ENCODE measurements at places on chromosomes 12 and 14.
A peak's percentile ranks its signal among the peaks of the same experiment; 100 is the strongest.

GRCh38 chr14:33951183-33951840, 438 bp upstream of the EGLN3 start:
- DNase-seq = no peak

- DNase-seq = no peak
Measured at GRCh38 chr14:80988192-80988591, 32.8 kb downstream of the TSHR start.

DNA sequence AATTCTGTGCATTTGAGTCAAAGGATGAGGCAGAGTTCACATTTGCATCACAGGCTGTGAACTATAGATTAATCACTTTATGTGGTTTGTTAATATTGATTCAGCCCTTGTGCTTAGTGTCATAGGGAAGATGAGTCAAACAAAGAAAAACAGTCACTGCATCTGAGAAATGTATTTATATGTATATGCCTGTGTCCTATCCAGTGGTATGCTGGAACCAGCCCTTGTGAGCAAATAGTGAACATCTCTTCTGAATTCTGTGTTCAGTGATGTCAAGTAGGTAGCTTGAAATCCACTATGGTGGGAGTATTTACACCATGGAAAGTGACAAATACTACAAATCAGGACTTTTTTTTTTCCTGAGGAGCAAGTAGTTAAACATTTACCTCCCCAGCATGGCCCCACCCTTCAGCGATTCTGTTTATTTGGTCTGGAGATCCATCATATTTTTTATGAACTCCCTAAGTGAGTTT, 128.5 kb downstream of the HMGA2 start:
- no peak for DNase-seq

GRCh38 chr12:45259675-45260074, 43.8 kb downstream of the ANO6 start:
- no peak for DNase-seq

GRCh38 chr14:83548061-83548839, 1981.7 kb upstream of the FLRT2 start:
- DNase-seq = no peak

DNA sequence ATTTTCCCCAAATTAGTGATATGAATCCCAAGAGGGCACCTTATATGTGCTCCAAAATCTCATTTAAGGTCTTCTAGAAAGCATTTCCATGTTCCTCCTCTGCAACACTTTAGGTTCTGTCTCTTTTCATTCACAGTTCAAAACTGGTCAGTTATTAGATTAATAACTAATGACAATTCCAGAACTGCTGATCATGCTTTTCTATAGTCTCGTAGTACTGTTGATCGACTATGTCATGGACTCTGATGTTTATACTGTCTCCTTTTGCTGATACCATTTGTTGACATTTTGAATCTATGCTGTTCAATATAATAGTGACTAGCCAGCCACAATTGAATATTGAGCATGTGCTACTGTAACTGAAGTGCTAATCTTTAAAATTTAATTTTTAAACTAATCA, 728.3 kb downstream of the LRFN5 start:
- DNase-seq = no peak

DNA sequence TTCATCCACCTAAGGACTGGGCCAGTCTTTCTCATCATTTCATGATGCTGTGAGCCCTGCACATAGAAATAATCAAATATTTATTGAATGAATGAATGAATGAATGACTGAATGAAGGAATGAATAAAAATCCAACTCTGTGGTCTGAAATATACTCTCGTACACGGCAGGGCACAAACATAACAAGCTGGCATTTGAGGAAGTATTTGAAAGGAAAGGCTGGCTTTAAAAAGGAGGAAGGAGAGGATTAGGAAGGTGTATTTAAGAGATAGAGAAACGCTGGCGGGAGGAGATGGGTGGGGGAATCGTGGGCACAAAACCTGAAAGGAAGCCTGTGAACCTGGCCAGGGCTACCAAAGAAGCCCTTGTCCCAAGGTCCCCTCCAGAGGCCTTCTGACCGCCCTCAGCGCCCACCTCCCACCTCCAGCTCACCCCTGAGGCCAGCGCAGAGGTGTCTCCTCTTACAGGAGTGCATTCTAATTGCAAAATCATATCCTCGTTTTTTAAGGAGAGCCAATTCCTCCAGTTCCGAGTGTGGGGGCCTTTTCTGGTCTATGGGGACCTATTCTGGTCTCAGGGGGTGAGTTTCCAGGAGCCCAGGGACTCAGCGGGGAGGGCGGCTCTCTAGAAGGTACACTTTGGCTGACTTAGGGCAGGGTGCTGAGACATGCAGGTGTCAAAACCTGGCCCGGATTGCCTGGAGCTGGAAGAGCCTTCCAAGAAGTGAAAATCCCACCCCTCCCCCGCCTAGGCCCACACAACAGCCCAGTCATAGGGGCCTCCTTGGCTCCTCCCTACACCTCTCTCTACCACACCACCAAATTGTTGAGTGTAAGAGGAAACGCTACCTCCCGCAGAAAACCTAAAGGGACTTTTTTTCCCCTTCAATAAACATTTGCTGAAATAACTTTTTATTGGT, 8.7 kb upstream of the JDP2 start:
- no peak for DNase-seq

- DNase-seq = no peak
Measured at GRCh38 chr14:91400696-91401095, 16.9 kb downstream of the CCDC88C start.

- DNase-seq = no peak
Measured at GRCh38 chr12:108289350-108290161, 49.6 kb downstream of the CMKLR1 start.

DNA sequence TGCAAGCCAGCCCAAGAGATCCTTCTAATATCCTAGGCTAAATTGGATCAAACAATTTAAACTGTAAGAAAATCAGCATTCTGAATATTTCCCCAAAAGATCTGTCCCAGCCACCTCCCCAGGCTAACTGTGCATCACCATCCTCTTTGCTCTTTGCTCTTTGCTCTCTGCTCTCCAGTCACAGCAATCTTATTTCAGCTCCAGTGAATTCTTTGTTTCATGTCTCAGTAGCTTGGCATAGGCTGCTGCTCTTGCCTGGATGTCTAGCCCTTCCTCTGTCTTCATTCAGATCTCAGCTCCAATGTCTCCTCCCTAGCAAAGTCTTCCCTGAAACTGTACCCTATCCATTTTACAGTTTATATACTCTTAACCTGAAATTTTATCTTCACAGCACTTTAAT, 399.8 kb upstream of the USP15 start:
- no peak for DNase-seq

GRCh38 chr14:47392326-47392725, 283.1 kb downstream of the MDGA2 start:
- no peak for DNase-seq

- no peak for DNase-seq
Measured at GRCh38 chr12:91219919-91220318, 37.3 kb upstream of the DCN start.

DNA sequence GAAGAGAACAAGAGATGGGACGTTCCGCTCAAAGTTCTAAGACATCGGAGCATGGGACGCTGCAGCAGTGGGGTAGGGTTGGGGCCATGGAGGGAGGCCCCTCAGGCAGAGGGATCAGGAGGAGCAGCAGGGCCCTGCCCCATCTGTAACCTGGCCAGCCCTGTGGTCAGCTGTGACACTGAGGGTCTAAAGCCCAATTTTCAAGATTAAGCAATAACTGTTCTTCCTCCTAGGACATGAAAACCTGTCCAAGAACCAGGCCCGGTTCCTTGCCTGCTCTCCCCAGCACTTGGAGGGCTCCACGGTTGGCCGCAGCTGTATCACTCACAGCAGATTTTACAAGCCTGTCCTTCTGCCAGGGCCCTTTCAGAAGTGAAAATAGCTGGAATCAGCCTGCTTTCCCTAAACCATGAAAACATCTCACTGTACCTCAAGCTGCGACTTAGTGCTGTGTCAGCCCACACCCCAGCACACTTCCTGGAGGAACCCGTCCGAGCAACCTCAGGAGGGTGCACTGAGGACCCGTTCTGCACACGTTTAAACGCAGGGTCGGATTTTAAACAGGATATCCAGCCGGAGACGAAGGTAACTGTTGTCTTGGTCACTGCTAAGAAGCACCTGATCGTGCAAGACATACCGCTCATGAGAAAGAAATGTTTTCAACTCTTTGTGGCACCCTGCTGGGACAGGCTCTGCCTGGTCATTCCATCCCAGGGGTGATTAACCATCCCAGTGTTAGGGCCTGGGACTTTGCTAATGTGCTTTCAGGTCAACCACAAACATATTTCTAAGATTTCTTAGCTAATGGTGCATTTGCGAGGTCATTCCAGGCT, 201.9 kb upstream of the DIO3 start:
- DNase-seq = peak; percentile 55

DNA sequence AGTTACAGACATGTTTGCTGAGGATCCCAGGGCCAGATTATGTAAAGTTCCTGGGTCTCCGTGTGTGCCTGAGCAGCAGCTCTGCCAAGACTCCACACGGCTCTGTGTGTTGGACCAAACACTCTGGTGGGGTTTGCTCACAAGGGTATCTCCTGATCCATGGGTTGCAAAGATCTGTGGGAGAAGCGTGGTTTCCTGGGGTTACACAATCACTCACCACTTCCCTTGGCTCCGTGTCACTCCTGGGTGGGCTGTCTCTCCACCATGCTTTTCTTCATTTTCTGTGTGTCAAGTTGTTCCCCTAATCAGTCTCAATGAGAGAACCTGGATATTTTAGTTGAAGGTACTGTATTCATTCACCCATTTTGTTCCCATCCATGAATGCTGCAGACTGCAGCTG, 1088.8 kb downstream of the FSCB start:
- DNase-seq = no peak

- DNase-seq = no peak
Measured at GRCh38 chr14:75969126-75969525, 12.7 kb downstream of the TGFB3 start.

DNA sequence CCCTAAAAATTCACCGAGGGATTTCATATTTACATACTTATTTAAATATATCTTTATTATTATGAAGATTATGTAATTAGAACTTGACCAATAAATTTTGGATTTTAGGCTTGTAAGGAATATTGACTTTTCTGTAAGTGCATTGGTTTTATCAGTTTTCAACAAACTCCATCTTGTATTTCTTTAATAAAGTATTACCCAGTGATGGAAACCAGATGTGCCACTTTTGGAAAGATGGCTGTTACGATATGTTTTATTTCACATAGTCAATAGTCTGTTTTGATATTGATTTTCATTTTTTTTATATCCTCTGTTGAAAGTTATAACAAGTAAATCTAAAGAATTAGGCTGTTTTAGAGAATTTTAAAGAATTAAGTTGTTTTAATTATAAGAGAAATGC, 1.8 kb downstream of the MON2 start:
- DNase-seq = no peak

- no peak for DNase-seq
Measured at GRCh38 chr14:24438223-24439097, 4.1 kb downstream of the SDR39U1 start.

DNA sequence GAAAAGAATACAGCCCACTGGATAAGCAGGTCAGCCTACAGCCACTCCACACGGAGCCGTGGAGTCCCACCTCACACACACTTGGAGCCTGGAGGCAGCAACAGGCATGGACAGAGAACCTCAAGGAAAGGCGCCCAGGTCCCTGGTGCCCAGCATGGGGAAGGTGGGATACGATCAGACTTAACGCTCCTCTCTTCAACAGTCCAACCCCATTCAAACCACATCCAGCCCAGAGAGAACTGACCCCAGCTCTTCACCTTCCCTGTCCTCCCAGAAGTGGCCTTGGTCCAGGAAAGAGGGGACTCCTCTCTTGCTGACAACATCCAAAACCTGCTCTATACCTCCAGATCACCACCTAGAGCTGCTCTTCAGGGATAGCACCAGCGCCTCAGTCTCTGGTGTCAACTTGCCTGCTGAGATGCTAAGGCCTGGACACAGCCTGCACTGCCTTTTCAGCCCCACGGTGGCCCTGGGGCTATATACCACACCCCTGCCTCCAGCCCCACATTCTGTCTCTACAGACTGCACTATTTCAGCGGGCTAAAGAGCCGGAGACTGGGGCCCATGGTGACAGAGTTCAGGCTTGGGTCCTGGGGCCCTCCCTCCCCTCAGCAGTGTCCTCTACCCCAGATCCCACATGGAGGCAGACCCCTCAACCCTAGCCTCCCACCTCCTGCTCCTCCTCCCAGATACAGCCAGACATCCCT, 7.0 kb downstream of the ADCY6 start:
- DNase-seq = no peak

DNA sequence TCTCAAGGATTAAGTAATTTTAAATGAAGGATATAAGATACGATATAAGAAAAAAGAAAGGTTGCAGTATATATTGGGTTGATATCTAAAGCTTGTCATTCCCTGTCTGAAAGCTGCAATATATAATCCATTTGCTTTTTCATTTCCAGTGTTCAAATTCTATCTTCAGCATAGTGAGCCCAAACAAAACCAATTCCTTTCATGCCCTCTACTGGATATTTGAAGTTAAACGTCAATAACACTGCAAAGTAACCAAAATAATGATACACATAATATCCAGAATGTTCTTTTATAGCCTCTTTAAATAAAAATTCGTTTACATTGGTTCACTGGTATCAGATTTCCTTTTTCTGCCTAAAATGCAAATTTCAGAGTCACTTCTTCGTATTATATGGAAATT, 64.5 kb upstream of the DAAM1 start:
- DNase-seq = no peak

DNA sequence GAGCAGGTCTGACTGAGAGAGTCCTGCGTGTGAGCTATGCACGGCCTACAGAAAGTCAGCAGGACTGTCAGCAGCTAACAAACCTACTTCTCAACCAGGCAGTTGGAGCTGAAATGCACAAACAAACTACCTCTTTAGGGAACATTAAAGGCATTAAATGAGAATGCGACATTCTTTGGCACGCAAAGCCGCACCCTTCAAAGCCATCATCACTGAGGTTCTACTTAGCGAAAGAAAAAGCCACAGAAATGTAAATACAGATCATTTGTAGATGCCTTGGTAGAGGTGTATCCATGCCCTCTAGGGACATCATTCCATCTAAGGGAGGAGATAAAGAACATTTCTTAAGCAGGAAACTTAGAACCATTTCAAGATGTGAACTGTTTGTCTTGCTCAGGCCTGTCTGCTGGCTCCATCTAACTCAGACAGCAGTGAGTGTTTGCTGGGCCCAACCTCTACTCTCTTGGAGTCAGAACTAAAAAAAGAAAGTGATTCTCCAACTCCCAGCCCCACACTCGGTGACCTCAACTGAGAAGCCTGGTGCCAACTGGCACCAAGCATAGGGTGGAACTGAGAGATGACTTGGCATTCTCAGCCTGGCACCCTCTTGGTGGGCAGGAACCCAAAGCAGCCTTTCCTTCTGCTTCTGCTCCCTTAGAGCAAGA, 63.5 kb upstream of the MBIP start:
- DNase-seq = no peak

- DNase-seq = no peak
Measured at GRCh38 chr14:85688006-85688405, 158.1 kb downstream of the FLRT2 start.

Measured in type B pancreatic cell (in vitro differentiated cells).